ENCODE measurements at places on chromosomes 2 and 18. TPM values are rescaled to one million over a fixed set of nuclear protein-coding genes. Genes with fewer than 3 reads are reported as not detected.

- DNase-seq, result no peak
Observed at GRCh38 chr18:68519336-68519735, 195.6 kb downstream of the TMX3 start.

DNA sequence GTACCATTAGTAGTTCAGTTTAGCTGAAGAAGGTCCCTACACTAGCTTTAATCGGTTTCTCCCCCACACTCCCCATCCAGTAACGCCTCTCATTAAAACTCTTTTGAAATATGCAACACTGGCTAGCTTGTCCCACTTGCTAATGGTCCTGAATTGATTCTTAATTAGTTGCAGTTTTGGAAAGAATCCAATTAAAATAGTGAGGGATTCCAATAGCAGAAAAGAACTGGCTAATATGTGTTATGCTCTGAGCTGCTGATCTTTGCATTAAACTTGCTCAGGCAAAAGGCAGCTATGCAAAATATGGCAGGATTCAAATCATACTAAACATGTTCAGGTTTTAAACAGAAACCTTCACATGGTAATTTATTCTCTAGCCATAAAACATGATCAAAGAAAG, 252.5 kb upstream of the HNRNPA3 start:
- no peak for DNase-seq

GRCh38 chr2:107027810-107028209, 141.8 kb upstream of the ST6GAL2 start:
- DNase-seq, result no peak

DNA sequence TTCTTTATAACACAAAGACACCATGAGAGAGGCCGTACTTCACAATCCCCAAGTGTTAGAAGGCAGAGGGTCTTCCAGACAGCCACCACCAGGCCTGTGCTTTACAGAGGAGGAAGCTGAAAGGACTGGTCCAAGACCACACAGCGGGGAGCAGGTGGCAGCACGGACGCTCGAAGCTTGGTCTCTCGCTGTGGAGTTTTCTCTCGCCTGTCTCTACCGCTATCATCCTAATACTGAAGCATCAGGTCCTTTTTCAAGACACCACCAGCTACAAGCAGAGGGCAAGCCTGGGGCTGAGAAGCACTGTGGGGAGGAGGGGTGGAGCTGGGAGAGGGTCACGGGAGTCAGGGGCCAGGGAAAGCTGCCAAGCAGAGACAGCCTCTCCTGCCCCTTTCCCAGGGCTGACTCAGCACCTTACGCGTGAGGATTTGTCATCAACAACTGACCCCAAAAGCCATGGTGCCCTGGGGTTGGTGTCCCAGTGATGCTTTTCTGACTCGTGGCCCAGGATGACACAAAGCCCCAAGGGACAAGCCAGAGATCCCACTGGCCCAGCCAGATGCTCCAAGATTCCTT, 31.9 kb upstream of the FOSL2 start:
- DNase-seq, result no peak

DNA sequence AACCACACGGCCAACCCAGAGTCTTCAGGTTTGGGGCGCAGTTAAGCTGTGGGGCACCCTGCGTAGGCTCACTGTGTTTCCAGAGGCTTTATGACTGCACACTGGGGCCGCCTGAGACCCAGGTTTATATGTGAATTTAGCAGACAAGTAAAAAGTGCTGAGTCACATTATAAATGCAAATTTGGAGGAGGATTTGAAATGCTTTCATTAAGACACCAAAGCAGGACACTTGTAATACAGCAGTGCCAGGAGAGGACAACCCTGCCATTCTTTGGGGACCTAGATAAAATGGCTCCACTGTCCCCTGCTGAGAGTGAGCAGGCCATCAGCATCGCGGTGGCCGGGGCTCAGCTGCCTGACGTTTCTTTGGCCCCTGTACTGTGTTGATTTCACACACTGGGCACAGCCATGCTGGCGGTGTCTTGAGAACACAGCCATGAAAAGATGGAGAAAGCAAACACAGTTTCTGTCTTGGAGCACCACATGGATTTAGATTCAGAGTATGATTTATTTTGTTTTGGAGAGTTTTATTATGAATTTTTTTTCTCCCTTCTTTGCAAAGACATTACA, 10.2 kb downstream of the ACKR3 start:
- DNase-seq, result no peak

DNA sequence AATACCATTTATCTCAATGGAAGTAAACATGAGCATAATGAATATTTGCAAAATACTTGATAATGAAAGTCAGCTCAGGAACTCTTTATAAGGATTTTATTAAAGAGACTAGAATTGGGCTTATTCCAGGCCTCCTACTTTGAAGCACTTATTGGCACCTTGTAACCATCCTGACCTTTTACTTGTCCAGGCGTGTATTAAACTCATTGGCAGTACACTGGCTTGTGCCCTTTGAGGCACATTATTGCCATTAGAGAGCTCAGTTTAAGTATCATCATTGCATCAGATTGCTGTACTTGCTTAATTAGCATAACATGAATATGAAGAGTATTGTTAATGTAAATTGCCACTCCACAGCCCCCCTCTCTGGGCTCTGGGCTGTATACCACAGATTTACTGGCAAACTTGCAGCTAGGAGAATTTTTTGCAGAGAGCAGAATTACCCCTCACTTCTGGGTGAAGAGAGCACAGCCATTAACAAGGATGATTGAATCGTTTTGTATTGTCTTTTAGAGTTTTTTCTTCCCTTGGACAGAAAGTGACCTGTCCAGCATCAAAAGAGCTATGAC, 72.5 kb downstream of the XIRP2 start:
- DNase-seq, result no peak

- DNase-seq, result no peak
Observed at GRCh38 chr2:184835398-184835715, 237.0 kb downstream of the ZNF804A start.

DNA sequence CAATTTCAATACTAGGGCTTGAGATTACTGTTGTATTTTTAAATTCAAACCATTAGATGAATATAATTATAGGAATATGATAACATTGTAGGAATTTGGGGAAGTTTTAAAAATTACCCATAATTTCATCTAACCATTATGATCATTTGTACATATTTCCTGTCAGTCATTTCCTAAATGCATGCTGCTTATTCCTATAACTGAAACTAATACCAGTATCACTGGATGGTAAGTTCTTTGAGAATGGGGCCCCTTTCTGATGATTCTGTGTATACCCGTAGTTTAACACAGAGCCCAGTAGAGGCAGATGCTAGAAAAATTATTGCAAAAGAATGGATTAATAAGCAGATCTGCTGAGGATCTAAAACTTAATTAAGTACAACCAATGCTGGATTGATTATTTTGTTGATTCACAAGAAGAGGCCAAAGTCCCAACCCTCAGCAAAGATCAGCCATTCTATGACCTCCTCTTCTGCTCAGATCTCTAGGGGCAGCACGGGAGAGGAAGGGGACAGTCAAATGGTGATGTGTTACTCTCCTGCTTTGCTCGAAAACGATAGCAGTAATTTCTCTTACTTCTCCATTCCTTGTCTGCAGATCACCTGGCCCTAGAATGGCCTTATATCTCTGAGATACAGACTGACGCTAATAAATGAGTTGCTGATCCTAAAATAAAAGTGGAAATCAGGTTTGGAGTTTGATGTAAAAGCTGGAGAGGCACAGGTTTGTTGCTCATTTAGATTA, 69.5 kb upstream of the PELI1 start:
- no peak for DNase-seq

- no peak for DNase-seq
Observed at GRCh38 chr18:38644875-38645641, 1079.5 kb upstream of the CELF4 start.

DNA sequence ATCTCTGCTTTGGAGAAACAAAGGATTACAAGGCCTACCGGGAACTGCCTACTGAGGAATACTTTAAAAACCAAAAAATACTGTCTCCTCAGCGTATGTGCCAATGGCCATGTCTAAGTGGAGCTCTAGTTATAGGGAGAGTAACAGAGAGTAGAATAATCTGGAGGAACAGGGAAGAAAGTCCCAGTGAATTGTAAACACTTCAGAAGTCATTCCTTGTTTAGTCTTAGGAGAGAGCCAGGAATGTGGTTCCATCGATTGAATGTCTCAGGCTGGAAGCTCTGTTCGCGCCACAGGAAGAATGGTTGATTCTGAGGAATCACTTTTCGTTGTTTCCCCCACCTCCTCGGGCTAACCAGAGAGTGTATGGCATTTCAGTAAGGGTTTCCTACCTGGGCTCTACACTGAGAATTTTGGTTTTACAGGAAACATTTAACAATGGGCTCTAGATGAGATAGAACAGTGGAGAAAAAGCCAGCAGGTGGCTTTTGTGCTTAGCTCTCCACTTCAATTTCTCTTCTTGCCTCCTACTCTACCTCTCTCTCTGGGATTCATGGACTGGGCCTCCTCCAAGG, 88.7 kb downstream of the ACVR1 start:
- no peak for DNase-seq

DNA sequence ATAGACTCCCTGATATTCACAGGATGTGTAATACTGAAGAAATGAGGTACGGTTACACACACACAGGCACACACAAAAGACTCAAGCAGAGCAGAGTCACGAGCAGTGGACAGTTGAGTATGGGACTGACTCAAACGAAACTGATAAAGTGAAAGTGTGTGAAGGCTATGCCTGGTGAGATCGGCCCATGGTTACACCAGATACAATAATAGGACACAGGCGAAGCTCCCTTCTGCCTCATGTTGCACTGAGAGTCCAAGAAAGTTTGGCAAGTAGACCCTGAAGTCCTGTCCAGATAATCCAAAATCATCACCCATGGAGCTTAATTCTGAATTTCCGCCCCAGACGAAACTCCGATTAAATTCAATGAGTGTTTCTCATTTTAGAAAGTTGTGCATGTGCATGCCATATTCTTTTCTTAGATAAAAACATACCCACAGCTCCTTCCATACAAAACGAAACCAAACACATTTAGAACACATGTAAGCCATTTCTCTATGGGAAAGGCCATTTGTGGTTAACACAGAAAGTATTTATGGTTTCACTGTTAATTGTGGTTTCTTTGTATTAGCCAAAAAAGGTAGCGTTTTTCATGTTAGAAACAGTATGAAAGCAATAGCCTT, 567.6 kb downstream of the PLCL1 start:
- no peak for DNase-seq

GRCh38 chr18:37710726-37711125, 145.1 kb upstream of the CELF4 start:
- no peak for DNase-seq

DNA sequence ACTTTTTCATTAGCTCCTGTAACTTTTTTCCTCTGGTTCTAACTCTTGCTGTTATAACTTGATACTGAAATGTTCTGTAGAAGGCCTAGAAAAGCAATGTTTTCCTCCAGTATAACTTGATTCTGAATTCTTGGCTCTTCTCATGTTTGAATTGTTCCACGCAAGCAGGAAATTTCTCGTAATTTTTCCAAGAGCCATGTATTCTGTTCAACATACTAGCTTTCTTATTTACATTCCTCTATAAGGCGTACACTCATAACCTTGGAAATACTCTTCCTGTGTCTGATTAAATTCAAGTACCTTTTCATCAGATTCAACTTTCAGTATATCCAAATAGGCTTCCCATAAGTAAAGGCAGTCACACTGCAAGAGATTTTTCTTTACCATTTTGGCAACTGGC, 109.1 kb downstream of the SMAD2 start:
- no peak for DNase-seq

DNA sequence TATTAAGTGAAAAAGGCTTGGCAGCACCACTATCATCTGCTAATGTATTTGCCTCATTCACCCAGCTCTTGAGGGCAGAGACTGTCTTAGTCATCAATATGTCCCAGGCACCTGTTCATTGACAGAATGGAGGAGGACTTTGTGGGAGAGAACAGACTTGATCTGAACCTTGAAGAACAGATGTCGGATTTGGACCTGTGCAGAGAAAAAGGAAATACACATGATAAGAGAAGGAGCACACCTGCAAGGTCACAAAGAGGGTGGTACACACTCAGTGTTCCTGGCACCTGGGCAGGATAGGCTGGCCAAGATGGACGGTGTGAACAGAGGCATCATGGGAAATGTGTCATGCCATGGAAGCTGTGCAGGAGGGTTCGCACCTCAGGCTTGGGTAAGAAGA, 7.4 kb upstream of the MGAT4A start:
- DNase-seq, result no peak

DNA sequence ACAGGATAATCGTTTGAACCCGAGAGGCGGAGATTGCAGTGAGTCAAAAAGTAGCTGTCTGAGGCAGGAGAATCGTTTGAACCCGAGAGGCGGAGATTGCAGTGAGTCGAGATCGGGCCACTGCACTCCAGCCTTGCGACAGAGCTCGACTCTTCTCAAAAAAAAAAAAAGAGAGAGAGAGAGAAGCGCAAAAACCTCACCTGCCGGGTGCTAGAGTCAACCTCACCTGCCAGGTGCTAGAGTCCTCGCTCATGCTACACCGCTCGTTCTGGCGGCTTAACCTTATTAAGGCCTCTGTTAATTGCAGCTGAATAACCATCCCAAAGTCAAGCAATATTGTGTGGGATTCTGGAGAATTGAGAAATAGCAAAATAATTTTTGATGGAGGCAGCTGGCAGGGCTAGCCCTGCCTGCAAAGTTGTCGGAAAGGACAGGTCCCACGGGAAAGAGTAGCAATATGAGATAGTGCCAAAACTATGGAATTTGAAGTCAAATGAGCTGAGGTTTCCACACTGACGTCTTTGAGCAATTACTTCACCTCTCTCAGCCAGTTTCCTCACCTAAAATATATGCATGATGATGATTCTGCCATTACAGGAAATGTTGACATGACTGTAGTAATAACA, 644 bp upstream of the DYM start:
- no peak for DNase-seq

GRCh38 chr2:201793631-201794030, 12.7 kb upstream of the CDK15 start:
- DNase-seq, result no peak

GRCh38 chr2:72399879-72400278, 252.2 kb upstream of the CYP26B1 start:
- DNase-seq, result no peak

- no peak for DNase-seq
Observed at GRCh38 chr2:232290668-232291067, 87.9 kb upstream of the ALPP start.

The PLCL1 gene
- total RNA-seq, result 22.7 TPM

The CIB4 gene
- total RNA-seq, result not detected

The KYNU gene
- total RNA-seq, result 1.4 TPM

The PLEK gene
- total RNA-seq, result 1.5 TPM

The IL36A gene
- total RNA-seq, result 1.6 TPM

The TTR gene
- not detected for total RNA-seq

The SYT4 gene
- total RNA-seq, result not detected

The TGOLN2 gene
- total RNA-seq, result 200 TPM

The CARF gene
- 14.6 TPM for total RNA-seq

The RPRM gene
- not detected for total RNA-seq
